ENCODE measurements at places on chromosomes 7 and 10.

GRCh38 chr7:45987521-45988290 is 66.6 kb upstream of the IGFBP3 start:
- no peak for DNase-seq

DNA sequence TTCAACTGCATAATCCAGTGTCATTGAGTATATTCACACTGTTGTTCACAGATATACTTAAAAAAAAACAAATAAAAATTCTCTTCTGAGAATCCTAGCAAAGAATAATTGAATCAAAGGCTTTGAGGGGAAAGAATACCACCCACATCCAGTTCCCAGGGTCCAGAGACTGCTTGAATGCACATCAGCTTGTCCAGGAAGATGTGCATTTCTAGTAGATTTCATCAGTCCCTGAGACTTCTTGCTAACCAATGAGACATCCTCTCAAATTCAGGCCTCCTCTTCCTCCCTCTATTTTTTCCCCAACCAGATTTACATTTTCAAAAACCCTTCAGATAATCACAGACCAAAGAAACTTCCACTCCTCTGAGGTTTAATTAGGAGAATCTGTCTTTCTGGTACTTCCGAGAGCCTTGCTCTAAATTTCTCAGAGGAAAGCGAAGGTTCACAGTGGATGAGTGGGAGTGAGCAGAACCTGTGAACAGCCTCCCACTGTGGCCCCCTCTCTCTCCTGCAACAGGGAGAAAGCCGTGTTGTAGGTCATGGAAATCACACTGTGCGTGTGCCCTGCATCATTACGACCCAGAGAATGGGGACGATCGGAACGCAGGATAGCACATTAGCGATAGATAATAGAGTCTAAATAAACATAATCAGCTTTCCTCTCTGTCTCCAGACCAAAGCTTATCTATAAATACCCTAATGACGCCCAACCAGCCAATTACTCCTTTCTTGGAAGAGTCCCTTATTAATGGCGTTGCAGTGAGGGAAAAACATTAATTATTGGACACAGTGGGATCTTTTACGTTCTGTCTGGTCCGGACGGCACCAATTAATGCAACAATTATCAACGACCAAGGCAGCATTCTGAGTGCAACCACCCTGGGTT is 212.5 kb downstream of the EMX2 start:
- no peak for DNase-seq

DNA sequence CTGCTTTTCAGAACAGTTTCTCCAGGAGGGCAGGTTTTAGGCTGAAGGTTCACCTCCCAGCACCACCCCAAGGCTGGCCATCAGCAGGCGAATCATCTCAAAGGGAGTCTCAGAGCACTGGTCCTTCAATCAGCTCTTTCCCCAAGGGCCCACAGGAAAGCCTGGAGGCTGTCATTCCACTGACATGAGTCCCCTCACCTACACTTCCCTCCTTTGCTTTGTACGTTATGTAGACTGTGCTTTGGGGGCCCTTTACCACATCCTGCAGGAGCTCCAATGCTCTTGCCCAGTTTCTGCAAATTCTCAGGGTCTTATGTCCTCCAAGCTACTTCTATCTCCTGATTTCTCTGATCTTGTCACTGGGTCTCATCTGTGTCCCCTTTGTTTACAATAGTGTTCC is 15.4 kb downstream of the WDFY4 start:
- DNase-seq, result no peak

- DNase-seq, result no peak
Measured at GRCh38 chr10:128993443-128993842, 473.6 kb upstream of the MGMT start.

GRCh38 chr7:1329966-1330800 is 97.5 kb downstream of the UNCX start:
- no peak for DNase-seq

DNA sequence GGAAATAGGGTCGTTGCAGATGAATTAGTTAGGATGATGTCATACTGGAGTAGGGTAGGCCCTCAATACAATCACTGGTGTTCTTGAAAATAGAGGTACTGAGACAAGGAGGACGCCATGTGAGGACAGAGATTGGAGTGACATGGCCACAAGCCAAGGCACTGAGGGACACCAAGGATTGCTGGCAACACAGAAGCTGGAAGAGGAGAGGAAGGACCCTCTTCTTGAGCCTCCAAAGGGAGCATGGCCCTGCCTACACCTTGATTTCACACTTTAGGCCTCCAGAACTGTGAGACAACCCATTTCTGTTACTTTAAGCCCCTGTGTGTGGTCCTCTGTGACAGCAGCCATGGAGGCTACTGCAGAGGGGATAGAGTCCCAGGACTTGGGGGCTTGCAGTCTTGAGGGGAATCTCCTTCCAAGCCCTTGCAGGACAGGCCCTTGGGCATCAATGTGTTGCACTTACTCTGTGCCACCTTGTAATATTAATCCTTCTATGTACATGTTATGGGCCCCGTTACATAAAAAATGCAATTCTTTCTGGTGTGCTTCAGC is 3.7 kb upstream of the AOC1 start:
- no peak for DNase-seq

- DNase-seq, result no peak
Measured at GRCh38 chr10:97215619-97216260, 30.0 kb upstream of the SLIT1 start.
